Fibroblast of villous mesenchyme (primary cell): ENCODE measurements at places on chromosomes 2 and 18.

- peak; percentile 98 for DNase-seq
Measured at GRCh38 chr2:217685255-217685605, 317.6 kb downstream of the TNS1 start.

DNA sequence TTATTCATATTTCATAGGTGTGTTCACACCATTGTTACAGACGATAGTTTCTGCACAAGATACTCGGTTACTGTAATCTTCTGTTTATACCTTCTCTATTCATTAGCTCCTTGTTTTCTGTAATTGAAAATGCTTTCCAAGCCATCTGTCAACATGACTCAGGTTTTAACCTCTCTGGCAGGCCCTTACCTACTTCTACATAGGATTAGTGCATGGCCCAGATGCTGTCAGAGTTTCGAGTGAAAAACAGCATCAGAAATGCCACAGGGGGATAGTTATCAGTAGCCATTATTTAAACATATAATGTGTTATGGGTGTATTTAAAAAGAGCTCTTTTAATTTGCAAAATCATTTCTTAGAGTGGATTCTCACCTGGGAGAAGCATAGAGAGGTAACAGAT lies 596.4 kb downstream of the FBXO15 start:
- no peak for DNase-seq

- peak; percentile 26 for DNase-seq
Measured at GRCh38 chr18:23932385-23933067, 82.0 kb upstream of the TTC39C start.

GRCh38 chr2:144995482-144995881 lies 475.6 kb upstream of the ZEB2 start:
- DNase-seq = peak; percentile 68

- DNase-seq = no peak
Measured at GRCh38 chr2:155100261-155100660, 401.8 kb downstream of the KCNJ3 start.

GRCh38 chr2:12741380-12741779 lies 24.6 kb downstream of the TRIB2 start:
- DNase-seq = peak; percentile 38
